ENCODE measurements at places on chromosomes 16 and 17.

DNA sequence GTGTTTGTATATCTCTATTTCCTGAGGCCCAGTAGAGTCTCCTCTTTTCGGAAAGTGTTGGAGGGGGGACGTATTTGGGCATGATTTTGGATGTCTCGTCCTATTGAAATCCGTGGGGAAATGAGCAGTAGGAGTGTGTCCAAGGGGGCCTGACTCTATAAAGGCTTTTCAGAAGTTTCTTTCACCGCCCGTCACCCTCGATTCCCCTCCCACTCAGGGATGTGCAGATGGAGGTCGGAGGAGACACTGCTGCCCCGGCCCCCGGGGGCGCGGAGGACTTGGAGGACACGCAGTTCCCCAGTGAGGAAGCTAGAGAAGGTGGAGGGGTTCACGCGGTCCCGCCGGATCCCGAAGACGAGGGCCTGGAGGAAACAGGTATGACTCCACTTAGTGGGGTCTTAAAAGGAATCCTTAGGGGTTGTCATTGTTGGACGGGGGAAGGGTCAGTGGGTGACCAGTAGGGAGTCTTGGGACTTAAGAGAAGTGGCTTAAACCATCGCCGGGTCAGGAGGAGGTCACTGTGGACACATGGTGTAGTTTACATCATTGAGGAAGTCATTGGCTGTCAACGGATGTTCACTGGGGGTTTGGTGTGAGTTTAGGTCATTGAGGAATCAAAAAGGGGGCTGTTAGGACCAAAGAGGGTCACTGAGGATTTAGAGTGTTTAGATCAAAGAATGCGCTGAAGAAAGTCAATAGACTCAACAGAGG lies 424 bp downstream of the MON1B start:
- DNase-seq: no peak

DNA sequence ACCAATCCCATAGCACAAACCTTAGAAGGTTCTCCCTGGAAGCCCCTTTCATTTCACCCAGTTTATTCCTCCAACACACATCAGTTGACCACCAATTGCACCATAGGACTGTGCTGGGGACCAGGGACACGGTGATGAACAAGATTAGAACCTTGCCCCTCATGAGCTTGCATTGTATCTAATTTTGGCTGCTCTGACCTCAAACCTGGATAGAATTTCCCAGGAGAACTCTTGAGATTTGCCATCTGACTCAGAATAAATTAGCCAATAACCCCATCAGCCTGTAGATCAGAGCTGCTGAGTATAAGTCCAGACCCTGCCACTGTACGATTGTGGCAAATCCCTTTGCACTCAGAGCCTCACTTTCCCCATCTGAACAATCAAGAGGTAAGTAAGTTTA lies 52.1 kb downstream of the CDH11 start:
- no peak for DNase-seq

GRCh38 chr16:30527635-30528178 lies 1.3 kb upstream of the ZNF768 start:
- DNase-seq: no peak

DNA sequence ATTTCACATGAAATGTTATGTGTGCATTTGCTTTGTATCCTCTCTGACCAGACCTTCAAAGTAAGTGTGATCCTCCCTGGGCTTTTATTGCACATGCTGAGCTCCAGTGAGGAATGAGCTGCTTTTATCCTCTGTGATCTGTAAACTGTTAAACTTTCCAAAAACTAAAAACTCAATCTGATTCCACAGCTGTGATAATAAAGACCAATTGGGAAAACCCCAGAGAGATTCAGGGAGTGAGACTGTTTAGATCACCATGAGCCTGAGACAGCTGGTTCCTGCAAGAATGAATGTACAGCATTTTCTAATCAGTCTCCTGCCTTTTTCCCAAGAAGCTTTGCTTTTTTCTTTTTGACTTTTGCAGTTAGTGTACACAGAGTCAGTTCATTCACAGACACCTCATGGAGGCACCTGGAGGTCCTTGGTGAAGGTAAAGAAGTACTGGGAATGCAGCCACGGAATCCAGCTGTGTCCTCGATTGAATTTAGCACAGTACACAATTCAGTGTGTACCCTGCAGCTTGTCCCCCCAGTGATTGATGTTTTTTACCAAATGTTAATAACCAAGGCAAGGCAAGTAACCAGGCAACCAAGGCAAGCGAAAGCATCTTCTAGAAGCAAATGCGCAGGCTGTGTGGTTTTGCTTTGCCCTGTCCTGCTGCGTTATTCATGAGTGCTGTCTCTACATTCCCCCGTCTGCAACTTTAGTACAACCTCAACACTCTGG lies 182.6 kb downstream of the LGALS9B start:
- DNase-seq: no peak
